ENCODE measurements at places on chromosomes 5 and 9.
A peak's percentile ranks its signal among the peaks of the same experiment; 100 is the strongest.

DNA sequence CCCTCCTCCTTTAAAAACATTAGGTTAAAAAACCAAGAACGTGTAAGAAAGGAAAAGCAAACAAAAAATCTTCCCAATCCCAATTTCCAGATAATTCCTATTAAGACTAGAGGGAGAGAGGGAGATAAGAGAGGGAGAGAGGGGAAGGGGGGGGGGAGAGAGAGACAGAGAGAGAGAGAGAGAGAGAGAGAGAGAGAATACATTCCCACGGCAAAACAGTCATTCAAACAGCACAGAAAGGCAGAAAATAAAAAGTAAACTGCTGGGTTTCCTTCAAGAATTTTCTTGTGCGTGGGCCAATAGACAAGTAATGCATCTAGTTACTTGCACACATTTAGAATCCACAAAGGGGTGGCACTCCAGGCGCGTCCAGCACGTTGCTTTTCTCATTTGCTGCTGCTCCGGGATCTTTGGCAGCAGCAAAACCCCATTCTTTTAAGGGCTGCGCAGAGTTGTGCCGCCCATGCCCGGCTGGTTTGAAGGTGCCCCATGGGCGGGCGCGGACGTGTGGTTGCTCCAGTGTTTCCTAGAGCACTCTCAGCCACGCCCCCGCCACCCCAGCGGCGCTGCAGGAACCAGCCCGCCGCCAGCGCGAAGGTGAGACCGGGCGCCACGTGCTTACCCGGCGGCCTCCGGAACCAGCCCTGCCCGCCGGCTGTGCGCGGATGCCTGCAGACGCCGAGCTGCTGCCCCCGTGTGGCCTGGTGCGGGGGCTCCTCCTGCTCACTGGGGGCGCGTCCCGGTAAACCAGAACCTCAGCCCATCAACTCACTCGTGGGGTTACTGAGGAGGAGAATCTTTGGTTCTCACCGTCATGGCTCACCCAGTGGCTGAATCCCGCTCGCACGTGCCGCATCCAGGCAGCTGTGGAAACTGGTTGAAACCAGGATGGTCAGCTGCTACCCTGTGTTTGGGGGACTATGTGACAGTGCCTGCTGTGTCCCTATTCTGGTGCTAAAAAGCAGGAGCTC lies 44.6 kb downstream of the STC2 start:
- DNase-seq, result no peak

GRCh38 chr5:59128646-59129290 lies 545.9 kb downstream of the RAB3C start:
- DNase-seq, result no peak

DNA sequence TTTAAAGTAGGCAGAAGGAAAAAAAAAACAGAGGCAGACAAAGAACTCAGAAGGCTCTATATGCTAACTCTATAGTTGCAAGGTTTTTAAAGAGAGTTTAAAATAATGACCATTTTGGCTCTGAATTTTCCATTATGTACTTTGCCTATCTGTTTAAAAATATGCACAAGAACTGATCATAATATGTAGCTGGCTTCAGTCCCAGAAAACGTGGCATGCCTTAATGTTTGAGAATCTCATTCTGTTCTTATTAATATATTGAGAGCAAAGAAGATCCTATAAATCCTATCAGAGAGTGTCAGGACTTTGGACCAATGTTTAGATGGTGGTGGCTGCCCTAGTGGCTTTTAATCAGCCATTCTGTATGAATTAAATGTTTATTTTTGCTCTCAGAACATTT lies 121.5 kb downstream of the JMY start:
- no peak for DNase-seq

GRCh38 chr5:131413605-131414559 lies 150.0 kb downstream of the CDC42SE2 start:
- DNase-seq, result no peak

- no peak for DNase-seq
These were observed 25.3 kb downstream of the OSMR start for GRCh38 chr5:38871058-38871605.

- DNase-seq, result peak; percentile 34
These were observed 79.3 kb downstream of the SLC28A3 start for GRCh38 chr9:84261070-84261746.

- no peak for DNase-seq
These were observed 8.8 kb downstream of the BTF3 start for GRCh38 chr5:73507062-73507461.

GRCh38 chr5:92496545-92496944 lies 1084.5 kb downstream of the NR2F1-AS1 start:
- no peak for DNase-seq

DNA sequence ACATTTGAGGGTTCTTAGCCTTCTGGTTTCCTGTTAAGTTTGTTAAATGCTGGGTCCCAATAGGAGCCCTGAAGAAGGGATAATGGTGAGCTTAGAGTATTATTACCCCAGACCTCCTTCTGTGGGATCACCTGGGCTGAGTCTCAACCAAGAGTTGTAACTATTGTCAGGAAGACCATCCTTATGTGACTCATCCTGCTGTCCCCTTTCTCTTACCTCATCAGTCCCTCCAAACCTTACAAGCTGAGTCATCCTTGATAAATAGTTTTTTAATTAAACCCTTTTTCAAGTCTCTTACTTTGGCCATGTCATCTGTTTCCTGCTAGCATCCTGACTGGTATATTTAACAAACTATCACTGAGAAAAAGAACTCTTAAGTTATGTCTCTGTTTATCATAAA lies 502.8 kb downstream of the LRRC70 start:
- no peak for DNase-seq

DNA sequence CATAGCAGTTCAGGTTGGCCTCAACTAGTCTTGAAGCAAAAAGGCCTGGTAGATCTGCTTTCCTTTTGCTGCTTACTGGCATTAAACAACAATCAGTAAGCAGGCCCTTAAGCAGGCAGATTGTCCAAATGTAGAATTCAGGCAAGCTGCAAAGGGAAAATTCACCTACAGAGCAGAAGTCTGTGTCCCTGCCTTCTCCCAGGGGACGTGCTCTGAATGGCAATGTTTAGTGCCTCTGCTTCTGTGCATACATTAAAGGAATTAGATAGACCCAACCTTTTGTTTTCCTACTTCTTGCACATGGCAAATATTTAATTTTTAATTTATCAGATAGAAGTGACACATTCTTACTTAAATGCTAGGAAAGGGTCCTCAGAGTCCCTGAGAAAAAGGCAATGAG lies 328.8 kb upstream of the PIK3R1 start:
- DNase-seq, result no peak

DNA sequence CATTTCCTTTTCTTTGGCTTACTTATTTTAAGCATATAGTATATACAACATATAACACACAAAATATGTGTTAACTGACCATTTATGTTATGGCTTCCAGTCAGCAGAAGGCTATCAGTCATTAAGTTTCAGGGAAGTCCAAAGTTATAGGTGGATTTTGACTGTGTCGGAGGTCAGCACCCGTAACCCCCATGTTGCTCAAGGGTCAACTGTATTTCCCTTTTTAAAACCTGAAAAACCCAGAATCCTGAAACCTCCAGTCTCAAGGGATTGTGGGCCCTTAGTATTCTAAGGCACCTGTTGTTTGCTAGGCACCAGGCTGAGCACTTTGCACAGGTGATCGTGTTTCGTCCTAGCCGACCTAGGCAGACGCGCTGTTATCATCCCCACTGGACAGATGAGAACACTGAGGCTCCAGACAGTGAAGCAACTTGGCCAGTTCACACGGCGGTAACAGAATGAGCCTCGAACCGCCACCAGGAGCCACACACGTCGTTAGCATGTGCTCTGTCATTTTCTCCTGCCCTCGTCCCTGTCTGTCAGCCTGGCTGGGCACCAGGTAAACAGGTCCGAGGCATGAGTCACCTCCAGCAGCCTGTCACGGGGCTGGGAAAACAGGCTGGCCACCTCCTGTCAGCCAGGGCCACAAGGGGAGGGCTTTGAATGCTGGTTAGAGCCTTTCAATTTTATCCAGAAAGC lies 39.9 kb downstream of the DUSP1 start:
- DNase-seq, result peak; percentile 57

DNA sequence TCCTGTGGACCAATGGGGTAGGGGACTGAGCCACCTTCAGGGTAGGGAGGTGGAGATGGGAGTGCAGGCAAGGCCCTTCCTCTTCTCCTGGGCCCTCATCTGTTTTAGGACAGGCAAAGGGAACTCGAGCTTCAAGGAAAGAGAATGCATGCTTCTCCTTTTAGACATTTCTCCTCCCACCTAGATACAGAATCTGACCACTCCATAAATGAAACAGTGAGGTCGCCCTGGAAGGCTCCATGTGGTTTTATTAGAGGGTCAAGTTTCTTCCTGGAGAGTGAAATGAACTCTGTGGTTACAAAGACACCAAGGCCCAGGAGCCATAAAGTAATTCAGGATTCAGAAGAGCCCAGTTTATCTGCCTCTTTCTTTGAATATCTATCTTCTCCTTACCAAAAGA lies 14.9 kb downstream of the LHFPL2 start:
- DNase-seq, result no peak

DNA sequence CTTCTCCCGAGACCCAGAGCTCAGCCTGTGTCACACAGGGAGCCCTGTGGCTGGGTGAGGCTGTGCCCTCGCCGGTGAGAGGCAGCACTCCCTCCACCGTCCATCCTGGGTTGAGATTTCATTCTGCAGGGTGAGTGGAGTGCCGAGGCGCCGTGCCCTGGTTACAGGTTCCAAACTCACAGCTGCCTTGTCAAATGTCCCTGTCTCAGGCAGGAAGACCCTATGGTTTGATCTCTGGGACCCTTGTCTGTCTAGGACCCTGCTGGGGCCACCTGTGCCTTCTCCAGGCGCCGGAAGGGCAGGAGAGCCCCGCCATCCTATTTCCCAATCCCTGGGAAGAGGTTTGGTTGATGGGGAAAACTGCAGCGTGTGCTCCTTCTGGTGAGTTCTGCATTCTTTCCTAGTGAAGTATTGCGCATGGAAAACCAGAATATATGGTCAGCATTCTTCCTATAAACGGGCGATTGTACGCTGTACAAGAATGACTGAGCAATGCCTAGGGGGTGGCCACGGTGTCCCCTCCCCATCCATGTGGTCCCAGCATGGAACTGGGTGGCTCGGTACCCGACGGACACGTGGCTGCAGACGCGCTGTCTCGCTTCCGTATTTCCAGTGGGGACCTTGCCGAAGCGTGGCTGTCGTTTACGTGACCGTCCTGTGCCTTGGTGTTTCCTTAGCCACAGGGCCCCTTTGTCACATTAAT lies 95.9 kb upstream of the COL5A1 start:
- DNase-seq, result no peak

GRCh38 chr9:3521966-3522365 lies 3.8 kb downstream of the RFX3 start:
- DNase-seq, result no peak

DNA sequence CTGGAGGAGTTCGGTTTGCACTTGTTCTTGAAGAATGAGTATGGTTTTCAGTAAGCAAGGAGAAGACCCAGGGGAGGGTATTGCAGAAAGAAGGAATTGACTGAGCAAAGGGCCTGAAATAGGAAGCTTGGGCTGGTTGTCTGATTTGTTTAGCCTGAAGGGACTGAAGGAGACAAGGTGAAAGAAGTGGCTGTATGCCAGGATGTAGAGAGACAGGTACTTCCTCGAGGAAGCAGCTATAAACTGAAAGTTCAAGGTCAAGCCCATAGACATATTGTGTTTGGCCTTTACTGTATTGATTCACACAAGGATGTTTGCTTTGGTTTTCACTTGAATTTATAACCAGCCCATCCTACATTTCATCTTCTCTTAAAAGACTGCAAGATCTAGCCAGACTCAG lies 183.1 kb downstream of the PALM2AKAP2 start:
- no peak for DNase-seq

DNA sequence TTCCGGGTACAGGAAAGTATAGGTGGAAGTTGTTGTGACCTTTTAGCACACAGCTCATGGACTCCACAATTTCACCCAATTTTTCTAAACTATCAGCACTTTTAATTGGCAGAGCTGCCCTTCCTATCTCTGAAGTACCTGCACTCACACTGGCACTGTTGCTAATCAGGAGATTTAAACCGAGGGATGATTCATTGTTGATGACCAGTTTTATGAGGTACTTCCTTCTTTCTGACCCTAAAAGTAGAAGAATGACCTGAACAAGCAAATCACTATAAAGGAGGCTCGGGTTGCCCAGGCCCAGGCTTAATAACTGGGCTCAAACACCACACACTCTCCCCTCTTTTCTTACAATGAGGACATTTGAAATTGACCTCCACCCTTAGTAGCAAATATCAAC lies 105.9 kb downstream of the KCNN2 start:
- DNase-seq, result no peak

GRCh38 chr5:8905021-8905420 lies 640.9 kb downstream of the SEMA5A start:
- DNase-seq, result no peak

DNA sequence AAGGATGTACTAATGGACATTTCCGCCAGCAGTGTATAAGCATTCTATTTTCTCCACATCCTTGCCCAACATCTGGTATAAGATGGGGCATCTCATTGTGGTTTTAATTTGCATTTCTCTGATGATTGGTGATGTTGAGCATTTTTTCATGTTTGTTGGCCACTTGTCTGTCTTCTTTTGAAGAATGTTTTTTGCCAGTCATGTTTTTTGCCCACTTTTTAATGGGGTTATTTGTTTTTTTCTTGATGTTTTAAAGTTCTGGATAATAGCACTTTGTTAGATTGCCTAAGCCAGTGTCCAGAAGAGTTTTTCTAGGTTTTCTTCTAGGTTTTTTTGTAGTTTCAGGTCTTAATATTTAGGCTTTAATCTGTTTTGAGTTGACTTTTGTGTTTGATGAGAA lies 31.7 kb downstream of the RAD23B start:
- DNase-seq, result no peak

GRCh38 chr9:123302348-123303214 lies 34.2 kb upstream of the STRBP start:
- no peak for DNase-seq

DNA sequence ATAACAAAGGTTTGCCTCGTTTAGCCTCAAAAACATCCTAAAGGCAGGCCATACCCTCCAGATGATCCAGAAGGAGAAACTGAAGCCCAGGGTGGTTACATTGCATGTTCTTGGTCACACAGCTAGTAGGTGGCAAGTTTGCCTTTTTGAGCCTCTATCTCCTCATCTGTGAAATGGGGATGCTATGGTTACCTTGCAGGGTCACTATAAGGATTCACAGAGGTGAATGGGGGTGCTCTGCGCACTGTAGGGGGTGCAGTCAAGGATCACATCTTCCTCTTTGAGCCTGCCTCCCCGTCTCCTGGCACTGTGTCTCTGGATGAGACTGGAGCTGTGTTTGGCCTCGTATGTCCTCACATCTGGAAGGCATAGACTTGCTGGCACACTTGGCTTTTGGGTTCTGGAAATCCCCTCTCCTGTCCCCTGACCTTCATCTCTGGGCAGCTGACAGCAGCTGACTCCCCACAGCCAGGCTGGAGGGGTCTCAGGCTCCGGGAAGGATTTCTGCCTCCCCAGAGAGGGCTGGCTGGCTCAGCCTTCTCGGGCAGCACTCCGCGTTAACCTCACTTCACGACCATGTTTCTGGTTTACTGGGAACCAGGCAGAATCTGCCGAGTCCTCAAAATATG lies 167.7 kb downstream of the RGS3 start:
- no peak for DNase-seq

GRCh38 chr9:135167849-135168655 lies 80.6 kb downstream of the OLFM1 start:
- DNase-seq, result no peak

GRCh38 chr5:112010475-112010874 lies 253.5 kb upstream of the NREP start:
- no peak for DNase-seq

GRCh38 chr9:27496135-27496504 lies 28.0 kb upstream of the IFNK start:
- DNase-seq, result no peak
